ENCODE measurements at places on chromosomes 2 and 18. TPM values are rescaled to one million over a fixed set of nuclear protein-coding genes. Genes with fewer than 3 reads are reported as not detected.

GRCh38 chr2:236862961-236863728, 222.5 kb upstream of the COPS8 start:
- H3K36me3 ChIP-seq: no peaks in the 10 kb centered on the region
- no peaks in the 10 kb centered on the region for H3K4me1 ChIP-seq
- DNase-seq: peak; percentile 19
- H3K27ac ChIP-seq: no peak overlapping the region
- H3K4me3 ChIP-seq: no peak overlapping the region
- H3K27me3 ChIP-seq: no peaks in the 10 kb centered on the region

DNA sequence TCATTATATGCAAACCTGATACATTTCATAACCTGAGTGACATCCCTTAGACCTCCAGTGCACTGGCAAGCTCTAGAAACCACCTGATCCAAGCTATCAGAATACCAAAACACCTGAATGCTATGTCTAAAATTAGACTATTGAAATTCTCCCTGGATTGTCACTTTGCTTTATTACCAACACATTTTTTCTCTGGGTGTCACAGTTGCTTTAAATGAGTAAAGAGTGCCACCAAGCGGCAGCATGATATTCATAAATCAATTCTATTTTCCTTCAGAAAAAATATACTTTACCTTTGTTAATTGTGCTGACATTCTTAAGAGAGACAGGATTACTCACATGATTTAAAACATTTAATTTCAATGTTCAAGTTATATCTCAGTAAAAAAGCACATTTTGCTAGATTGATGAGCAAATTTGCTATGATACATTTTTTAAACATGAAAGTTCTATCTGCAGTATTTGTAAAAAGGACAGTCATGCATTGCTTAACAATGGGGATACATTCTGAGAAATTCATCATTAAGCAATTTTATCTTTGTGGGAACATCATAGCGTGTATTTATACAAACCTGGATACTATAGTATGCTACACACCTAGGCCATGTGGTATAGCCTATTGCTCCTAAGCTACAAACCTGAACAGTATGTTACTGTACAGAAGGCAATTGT, 338.4 kb upstream of the SLC39A10 start:
- no peak for DNase-seq
- no peak overlapping the region for H3K4me3 ChIP-seq
- H3K27ac ChIP-seq: no peak overlapping the region
- no peaks in the 10 kb centered on the region for H3K27me3 ChIP-seq
- no peaks in the 10 kb centered on the region for H3K4me1 ChIP-seq

- peaks cover 53% of the 10 kb centered on the region for H3K4me1 ChIP-seq
- DNase-seq: no peak
- no peaks in the 10 kb centered on the region for H3K27me3 ChIP-seq
- no peak overlapping the region for H3K27ac ChIP-seq
- no peaks in the 10 kb centered on the region for H3K36me3 ChIP-seq
Measured at GRCh38 chr2:43419876-43420275, 176.0 kb downstream of the THADA start.

DNA sequence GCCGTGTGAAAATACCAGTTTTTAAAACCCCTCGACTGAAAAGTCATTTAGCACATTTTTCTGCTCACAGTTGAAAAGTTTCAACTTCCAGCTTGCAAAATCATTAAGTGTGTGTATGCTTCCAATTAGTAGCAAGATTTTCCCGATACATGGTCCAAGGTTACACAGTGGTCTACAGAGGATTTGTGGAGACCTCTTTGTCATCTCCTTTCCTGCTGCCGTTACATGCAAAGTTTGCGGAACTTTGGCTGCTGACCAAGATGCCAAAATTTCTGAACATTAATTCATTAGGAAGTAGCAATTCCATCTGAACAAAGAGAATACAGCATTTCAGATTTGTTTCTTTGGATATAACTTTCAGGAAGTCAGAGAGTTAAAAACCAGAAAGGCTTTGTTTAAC, 474.6 kb downstream of the PLCL1 start:
- H3K4me3 ChIP-seq: no peak overlapping the region
- peaks cover 55% of the 10 kb centered on the region for H3K4me1 ChIP-seq
- no peaks in the 10 kb centered on the region for H3K36me3 ChIP-seq
- H3K27ac ChIP-seq: no peak overlapping the region

DNA sequence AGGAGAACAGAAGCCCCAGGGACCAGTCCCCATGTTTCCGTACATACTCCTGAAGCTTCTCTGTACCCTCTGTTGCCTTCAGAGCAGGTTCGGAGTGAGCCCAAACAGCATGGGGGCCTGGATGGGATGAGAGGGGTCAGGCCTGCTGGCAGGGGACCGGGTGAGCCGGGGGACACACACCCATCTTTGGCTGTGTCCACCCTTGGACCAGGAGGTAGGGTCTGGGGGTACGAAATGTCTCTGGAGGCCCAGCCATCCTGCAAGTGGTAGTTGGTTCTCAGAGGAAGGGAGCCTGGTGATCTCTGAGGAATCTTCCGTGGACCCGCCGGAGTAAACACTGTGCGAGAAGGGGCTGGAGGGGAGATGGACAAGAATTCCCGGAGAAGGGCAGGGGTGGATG, 15.3 kb downstream of the FBLN7 start:
- DNase-seq: peak; percentile 19
- peaks cover 10% of the 10 kb centered on the region for H3K4me1 ChIP-seq
- no peaks in the 10 kb centered on the region for H3K27me3 ChIP-seq
- H3K4me3 ChIP-seq: no peak overlapping the region
- H3K27ac ChIP-seq: no peak overlapping the region

GRCh38 chr18:3323900-3324299, 62.0 kb downstream of the MYL12B start:
- no peaks in the 10 kb centered on the region for H3K27me3 ChIP-seq
- no peaks in the 10 kb centered on the region for H3K36me3 ChIP-seq
- no peak overlapping the region for H3K4me3 ChIP-seq
- DNase-seq: no peak
- H3K4me1 ChIP-seq: no peaks in the 10 kb centered on the region

GRCh38 chr18:64409511-64409910, 260.6 kb upstream of the LINC00305 start:
- H3K36me3 ChIP-seq: no peaks in the 10 kb centered on the region
- DNase-seq: no peak
- no peak overlapping the region for H3K4me3 ChIP-seq
- H3K27ac ChIP-seq: no peak overlapping the region

DNA sequence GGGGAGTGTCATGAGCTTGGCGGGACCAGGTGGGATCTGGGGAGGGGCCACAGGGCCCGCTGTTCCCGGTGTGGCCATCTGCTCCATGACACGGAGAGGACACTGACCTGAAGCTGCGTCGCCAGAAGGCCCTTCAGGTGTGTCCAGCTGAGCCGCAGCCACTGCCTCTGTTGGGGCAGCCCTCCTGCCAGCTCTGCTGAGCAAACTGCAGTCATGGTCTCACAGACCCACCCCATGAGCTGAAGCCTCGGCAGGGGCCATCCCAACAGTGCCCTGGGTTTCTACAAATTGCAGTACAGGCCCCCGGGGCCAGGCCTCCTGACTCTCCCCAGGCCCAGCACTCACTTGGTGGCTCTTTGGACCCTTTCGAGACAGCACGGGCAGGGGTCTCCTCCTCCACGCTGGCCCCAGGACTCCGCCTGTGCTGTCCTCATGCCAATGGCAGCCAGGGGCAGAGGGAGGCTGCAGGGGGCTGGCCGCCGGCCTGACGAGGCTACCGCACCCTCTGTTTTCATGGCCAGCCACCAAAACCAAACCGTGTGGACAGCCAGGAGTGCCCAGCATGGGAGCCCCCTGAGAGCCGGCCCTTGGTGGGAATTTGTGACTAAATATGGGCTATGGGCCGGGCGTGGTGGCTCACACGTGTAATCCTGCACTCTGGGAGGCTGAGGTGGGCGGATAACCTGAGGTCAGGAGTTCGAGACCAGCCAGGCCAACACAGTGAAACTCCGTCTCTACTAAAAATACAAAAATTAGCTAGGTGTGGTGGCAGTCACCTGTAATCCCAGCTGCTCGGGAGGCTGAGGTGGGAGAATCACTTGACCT, 175.2 kb upstream of the SALL3 start:
- peak; percentile 58 for DNase-seq
- H3K36me3 ChIP-seq: no peaks in the 10 kb centered on the region
- H3K27ac ChIP-seq: no peak overlapping the region
- H3K27me3 ChIP-seq: no peaks in the 10 kb centered on the region
- H3K4me1 ChIP-seq: no peaks in the 10 kb centered on the region

DNA sequence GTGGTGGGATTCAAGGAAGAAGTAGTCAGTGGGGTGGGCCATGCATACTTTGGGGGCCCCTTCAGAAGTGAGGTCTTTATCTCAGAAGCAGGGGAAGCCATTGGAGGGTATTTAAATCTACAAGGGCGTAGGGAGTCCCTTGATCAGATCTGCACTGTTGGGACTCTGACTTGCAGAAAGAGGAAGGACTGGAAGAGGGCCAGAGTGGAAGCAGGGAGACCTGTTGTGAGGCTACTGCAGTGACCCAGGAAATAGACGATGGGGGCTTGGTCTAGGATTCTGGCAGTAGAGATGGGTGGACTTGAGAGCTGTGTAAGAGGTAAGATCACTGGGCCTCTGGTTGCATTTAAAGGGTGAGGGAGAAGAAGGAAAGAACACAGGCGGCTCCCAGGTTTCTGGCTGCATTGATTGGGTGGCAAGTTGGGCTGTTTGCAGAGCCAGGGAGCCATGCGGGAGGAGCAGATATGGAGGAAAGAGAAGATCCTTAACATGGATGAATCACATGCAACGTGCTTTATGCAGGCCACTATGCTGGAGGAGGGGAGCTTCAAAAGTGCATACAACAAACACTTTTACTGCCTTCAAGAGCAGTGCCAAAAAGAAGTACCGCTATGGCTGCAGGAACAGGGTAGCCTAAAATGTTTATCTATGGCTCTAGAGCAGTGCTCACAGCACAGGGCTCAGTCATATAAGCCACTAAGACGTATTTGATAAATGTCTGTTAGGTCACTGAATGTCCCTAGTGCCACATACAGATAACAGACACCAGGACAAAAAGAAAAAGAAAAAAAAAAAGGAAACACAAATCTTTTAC, 2.3 kb downstream of the SFXN5 start:
- H3K4me1 ChIP-seq: peaks cover 33% of the 10 kb centered on the region
- DNase-seq: no peak
- H3K36me3 ChIP-seq: peaks cover under 1% of the 10 kb centered on the region
- peak overlapping the region; percentile 90 for H3K4me3 ChIP-seq

- DNase-seq: peak; percentile 48
- H3K27ac ChIP-seq: no peak overlapping the region
- H3K27me3 ChIP-seq: no peaks in the 10 kb centered on the region
- no peaks in the 10 kb centered on the region for H3K36me3 ChIP-seq
- no peak overlapping the region for H3K4me3 ChIP-seq
- H3K4me1 ChIP-seq: no peaks in the 10 kb centered on the region
Measured at GRCh38 chr2:3114406-3115185, 263.0 kb downstream of the EIPR1 start.

DNA sequence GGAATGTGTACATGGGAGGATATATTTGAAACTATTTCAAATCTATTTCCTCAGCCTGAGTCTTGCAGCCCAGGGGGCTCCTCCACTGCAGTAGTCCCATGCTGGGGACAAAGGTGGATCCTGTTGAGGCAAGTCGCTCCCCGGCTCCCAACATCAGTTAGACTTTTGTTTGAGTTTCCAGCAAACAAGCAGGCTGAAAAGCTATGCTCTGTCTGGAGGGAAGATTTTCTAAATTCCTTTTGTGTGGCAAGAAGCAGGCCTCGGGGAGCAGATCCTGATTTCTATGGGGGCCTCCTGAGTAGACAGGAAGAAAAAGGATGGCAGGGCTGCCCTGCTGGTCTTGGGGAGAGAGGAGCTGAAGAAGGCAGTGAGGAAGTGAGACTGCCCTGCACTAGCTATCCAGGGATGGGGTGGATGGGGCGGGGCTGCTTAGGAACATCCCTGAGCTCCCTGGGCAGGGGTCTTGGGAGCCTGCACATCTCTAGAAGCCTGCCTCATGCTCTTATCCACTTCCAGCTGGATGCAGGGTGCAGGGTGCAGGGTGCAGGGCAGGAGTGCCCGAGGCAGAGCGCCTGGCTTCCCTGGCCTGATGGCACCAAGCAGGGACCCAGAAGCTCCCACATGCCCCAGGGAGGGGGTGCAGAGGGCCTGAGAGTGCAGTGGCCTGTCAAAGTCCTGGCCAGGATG, 6.0 kb upstream of the CIB4 start:
- no peak overlapping the region for H3K27ac ChIP-seq
- no peak overlapping the region for H3K4me3 ChIP-seq
- H3K4me1 ChIP-seq: peaks cover 6% of the 10 kb centered on the region
- no peaks in the 10 kb centered on the region for H3K27me3 ChIP-seq
- no peak for DNase-seq

- DNase-seq: no peak
- H3K36me3 ChIP-seq: no peaks in the 10 kb centered on the region
- no peak overlapping the region for H3K27ac ChIP-seq
- H3K4me1 ChIP-seq: no peaks in the 10 kb centered on the region
- H3K4me3 ChIP-seq: no peak overlapping the region
Measured at GRCh38 chr2:104756118-104756517, 97.8 kb upstream of the POU3F3 start.

DNA sequence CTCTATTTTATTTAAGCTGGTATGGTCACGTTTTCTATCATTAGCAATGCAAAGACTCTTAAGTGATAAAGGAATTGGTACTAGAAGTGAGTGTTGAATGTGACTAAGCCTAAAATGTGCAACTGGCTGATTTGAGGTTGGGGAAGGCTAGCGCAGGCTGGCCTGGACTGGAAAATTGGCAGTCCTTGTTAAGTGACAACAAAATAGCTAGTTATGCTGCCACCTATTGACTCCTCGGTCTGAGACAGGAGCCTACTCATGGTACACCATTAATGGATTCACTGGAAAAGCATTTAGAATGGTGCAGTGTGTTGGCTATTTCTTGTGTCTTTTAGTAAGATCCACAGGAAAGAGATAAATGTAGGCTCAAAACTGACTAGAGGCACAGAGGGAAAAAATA, 5.7 kb upstream of the WIPF1 start:
- H3K4me1 ChIP-seq: no peaks in the 10 kb centered on the region
- H3K36me3 ChIP-seq: no peaks in the 10 kb centered on the region
- no peaks in the 10 kb centered on the region for H3K27me3 ChIP-seq
- no peak overlapping the region for H3K27ac ChIP-seq
- H3K4me3 ChIP-seq: no peak overlapping the region

- no peak for DNase-seq
- no peak overlapping the region for H3K27ac ChIP-seq
- no peaks in the 10 kb centered on the region for H3K36me3 ChIP-seq
- no peaks in the 10 kb centered on the region for H3K27me3 ChIP-seq
- H3K4me1 ChIP-seq: peaks cover 13% of the 10 kb centered on the region
- H3K4me3 ChIP-seq: no peak overlapping the region
Measured at GRCh38 chr2:19689646-19690168, 212.1 kb downstream of the TTC32 start.

D2HGDH gene
- total RNA-seq: 26.9 TPM

METTL5 gene
- 51.5 TPM for total RNA-seq

UGT1A8 gene
- total RNA-seq: not detected

VIT gene
- 15.0 TPM for total RNA-seq

DSG2 gene
- 2.0 TPM for total RNA-seq

Measured in sigmoid colon (tissue), 7 donors.